ENCODE measurements at places on chromosomes 16 and 17.

DNA sequence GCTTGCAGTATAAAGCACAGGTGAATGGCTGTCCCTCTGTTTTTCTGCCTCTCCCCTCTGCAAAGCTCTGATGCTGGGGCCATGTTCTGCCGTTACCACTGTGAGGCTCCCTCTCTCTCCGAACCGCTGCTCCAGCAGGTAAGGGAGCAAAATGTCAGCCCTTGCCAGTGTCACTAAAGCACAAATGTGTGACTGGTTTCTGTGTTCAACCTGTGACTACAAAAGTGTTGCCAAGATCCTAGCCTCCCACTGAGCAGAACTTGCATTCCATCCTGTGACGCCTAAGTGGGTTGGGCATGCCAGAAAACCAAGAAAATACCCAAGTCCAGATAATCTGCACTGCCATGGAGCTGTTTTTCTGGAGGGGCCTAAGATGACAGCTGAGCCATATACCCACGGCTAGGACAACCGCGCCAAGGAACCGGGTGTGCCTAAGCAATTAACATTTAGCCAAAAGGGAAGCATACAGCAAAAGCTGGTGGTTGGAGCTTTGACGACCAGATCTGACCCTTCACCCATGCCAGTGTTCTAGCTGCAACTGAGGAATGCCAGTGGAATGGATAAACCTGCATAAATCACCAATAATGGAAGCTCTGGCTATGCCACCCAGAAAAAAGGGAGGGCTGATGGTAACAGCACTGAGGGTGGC is 35.0 kb downstream of the PSME3IP1 start:
- no peak for DNase-seq

- no peak for DNase-seq
Observed at GRCh38 chr16:704552-705380, 835 bp downstream of the FBXL16 start.

- no peak for DNase-seq
Observed at GRCh38 chr16:10992797-10993196, 48.4 kb downstream of the CLEC16A start.

GRCh38 chr16:19520861-19521331 is 1.0 kb downstream of the GDE1 start:
- DNase-seq = no peak

- DNase-seq = no peak
Observed at GRCh38 chr17:80397034-80397387, 18.0 kb upstream of the ENDOV start.

GRCh38 chr17:32869345-32870026 is 7.4 kb downstream of the MYO1D start:
- DNase-seq = no peak

Data from activated CD8-positive, alpha-beta memory T cell treated with anti-CD3 and anti-CD28 coated beads for 4 hours (primary cell).